ENCODE measurements at places on chromosomes 2 and 18. TPM values are rescaled to one million over a fixed set of nuclear protein-coding genes. Genes with fewer than 3 reads are reported as not detected.

DNA sequence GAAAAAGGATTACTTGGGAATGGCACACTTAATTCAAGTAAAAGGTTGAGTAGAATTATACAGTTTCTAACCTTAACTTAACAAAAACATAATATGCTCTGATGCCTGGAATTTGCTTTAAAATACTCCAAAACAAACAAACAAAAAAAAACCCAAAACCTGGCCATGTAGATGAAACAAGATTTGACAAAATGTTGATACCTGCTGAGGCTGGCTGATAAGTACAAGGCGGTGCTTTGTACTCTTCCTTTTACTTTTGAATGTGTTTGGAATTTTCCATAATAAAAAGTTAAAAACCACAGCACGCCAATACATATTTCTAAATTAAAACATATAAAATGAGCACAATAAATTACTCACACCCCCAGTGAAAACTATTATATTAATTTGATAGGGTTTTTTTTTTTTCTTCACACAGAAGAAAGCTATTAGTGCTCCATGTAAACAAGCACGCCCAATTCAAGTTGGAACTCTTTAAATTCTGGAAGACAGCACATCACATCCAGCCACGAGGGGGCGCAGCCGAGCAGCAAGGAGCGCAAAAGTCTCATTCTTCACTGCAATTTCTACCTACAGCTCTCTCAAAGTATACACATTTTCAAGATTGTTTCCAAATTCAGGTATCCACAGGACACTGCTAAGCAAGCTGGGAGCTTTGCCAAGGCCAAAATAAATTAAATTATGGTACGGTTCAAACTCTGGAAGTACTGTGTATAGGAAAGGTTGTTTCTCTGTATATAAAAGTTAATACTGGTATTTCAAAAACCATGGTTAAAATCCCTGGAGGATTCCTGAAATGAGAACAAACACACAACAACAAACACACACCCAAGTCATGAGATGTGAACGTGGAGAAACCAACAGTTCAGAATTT is 7.5 kb downstream of the SERTAD2 start:
- peak; percentile 14 for ATAC-seq

DNA sequence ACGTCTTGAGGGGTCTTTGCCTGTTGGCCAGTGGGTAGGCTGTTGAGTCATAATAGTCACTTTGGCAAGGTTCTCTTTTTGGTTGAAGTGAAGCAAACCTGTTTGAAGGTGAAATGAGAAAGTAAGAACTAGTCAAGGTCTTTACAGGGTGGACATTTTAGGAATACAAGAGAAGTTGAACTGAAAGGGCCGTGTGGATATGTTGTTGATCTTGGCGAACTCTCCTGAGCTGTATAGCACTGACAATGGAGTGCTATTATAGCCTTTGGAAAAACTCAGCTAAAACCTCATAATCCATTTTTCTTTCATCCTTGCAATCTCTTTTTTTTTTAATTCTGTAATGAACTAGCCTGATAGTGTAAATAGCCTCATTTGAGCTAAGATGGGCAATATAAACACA is 248.1 kb downstream of the MEIS1 start:
- ATAC-seq, result no peak

- peak; percentile 98 for ATAC-seq
Measured at GRCh38 chr2:148509288-148509902, 135.2 kb upstream of the EPC2 start.

DNA sequence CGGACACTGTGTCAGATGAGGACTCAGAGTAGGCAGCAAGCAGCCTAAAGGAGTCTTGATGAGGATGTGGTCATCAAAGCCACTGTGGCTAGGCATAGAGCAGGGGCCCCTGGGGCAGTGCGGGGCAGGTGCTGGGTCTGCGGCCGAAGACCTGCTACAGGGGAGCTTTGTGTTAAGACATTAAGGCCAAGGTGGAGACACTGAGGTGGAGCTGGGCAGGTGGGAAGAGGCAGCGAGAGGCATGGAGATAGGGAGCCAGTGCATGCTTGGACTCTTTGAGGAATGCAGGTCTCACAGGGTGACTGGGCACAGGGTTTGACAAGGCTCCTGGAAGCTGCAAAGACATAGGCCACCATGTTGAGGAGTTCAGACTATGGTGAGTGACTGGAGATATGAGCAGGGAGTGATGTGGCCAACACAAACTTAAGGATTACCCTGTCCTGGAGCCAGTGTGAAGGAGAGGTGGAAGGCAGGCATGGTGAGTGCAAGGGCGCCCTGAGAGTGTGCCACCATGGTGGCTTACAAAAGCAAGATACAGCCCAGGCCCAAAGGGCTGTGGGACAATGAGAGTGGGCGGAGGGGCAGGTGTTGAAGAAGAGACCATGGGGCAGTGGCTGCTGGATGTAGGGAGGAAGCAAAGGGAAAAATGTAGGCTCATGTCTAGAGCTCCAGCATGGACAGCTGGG is 450.9 kb upstream of the HS6ST1 start:
- ATAC-seq, result no peak

The SH3RF3 gene
- 0.68 TPM for total RNA-seq

- no peak for ATAC-seq
Measured at GRCh38 chr2:226410247-226410835, 389.3 kb downstream of the IRS1 start.

The QPCT gene
- total RNA-seq, result 5.9 TPM

DNA sequence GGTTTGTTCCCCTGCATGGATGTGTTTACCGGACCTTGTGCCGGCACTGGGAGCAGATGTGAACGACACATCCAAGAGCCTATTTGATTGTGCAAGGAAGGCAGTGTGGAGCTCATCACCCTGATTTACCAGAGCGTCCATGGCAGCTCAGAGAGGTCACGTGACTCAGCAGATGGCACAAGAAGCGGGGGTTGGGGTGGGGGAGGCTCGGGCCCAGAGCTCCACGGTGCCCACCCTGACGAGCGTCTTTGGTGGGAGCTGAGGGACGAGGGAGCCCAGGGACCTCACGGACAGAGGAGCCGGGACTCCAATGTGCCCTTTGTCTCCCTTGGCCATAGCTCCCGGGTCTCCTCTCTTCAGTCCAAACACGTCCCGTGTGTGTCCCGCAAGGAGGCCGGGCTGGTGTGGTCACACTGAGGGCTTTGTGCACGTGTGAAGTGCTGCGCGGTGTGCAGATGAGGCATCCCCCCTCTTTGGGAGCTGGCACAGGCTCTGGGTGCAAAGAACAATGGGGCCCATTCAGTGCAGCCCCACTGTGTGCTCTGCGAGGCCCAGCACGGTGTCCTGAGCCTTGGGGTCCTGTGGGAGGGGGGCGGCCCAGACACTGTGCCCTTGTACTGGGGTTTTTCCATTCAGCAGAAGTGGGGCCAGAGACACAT is 15.5 kb downstream of the KCNIP3 start:
- ATAC-seq, result no peak

The C2orf80 gene
- not detected for total RNA-seq

DNA sequence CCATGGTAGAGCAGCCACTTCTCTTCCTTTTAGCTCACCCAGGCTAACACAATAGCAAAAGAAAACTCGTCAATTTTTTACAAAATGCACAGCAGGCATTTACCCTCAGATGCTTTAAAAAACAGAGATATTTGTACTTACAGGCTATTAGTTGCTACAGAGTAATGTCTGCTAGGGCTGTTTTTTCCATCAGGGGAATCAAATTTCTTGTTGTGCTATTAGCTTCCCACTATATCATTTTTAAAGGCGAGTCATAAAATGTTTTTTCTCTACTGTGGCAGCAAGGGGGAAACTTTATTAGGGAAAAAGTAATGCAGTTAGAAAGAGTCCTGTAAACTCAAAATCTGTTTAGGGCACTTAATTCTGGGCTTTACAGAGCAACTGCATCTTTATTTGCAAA is 277.9 kb upstream of the THSD7B start:
- ATAC-seq, result no peak

- no peak for ATAC-seq
Measured at GRCh38 chr2:132417430-132418035, 928 bp downstream of the GPR39 start.

GRCh38 chr2:151857650-151858049 is 29.4 kb upstream of the ARL5A start:
- peak; percentile 94 for ATAC-seq

The TEX44 gene
- total RNA-seq, result not detected

The SP140 gene
- 0.96 TPM for total RNA-seq

DNA sequence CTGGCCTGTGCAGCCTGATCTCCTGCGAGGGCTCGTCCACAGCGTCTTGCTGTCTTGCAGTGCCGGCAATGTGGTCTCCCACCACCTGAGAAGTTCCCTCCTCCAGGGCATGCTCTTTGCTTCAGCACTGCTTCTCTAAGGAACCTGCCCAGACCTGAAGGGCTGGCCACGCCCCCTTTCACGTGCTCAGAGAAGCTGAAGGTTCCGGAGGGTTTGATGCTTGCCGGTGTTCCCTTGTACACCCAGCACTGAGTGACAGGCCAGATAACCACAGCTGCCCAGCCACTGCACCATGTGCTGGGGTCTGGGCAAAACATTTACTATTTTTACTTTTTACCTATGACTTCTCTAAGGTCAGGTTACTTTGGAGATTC is 1.7 kb upstream of the POLR2D start:
- ATAC-seq, result peak; percentile 58

GRCh38 chr18:23877371-23877770 is 137.2 kb upstream of the TTC39C start:
- no peak for ATAC-seq

DNA sequence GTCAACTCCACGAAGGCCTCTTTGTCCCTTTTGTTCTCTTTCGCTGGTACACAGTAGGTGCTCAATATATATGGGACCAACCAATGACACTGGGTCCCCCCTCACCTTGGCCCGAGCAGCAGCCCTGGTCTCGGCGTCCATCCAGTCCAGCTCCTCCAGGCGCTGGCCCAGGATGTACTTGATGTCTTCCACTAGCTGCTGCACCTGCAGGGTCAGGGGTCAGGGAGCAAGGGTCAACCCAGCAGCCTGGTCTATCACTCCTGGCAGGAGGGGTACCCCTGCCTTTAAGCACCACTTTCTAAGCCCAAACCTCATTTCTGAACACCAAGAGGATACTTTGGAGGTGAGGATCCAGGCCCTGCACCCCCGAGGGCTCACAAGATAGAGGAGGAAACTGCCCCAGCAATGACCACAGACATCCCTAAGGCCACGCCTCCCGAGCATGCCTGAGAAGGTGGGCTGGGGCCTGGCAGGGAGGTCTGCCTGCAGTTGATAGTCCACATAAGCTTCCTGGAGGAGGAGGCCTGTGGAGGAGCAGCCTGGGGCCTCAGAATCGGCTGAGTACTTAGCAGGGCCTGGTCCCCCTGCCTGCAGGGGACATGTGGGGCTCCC is 4.2 kb downstream of the ECEL1 start:
- ATAC-seq, result no peak

The SMCHD1 gene
- 20.9 TPM for total RNA-seq

GRCh38 chr2:224572338-224572737 is 12.8 kb downstream of the CUL3 start:
- no peak for ATAC-seq

DNA sequence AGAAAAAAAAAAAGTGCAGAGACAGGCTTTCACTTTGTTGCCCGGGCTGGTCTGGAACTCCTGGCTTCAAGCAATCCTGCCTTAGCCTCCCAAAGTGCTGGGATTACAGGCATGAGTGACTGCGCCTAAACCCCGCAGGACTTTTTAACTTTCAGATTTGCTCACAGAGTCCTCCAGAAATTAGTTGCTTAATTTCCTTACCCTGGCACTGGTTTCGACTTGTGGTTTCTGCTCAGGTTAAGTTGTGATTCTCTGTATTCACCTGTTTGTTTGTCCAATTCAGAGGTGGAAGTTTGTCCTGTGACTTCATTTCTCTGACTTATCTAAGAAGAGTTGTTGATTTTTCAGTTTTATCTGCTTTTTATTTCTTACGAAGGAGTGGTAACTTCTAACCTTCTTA is 238.1 kb downstream of the TMEM182 start:
- ATAC-seq, result no peak

GRCh38 chr2:3168230-3168891 is 209.3 kb downstream of the EIPR1 start:
- peak; percentile 5 for ATAC-seq

DNA sequence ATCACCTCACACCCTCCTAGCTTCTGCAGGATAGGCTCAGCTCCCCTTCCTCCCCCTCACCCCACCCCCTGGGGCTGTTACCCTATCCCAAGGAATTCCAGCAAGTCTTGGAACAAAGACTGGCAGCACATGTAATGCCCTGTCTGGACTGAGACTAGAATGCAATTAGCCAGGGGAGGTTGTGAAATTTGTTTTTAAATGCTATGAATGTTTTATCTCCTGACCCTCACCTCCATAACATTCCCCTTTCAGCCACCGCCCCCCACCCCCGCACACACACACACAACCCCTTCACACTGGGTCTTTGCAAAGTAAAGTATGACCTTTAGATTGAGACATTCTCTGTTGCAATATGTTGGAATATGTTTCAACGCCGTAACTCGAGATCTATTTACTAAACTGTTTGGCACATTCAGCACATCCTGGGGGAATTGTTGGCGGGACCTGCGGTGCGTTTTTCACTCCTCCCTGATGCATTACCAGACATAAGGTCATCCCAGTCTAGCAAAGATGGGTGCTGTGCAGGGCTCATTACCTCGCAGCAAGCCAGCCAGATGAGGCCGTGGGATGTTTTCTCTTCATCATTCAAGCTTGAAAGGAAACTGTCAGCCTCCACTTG is 290.7 kb upstream of the SLC14A2 start:
- ATAC-seq, result no peak

DNA sequence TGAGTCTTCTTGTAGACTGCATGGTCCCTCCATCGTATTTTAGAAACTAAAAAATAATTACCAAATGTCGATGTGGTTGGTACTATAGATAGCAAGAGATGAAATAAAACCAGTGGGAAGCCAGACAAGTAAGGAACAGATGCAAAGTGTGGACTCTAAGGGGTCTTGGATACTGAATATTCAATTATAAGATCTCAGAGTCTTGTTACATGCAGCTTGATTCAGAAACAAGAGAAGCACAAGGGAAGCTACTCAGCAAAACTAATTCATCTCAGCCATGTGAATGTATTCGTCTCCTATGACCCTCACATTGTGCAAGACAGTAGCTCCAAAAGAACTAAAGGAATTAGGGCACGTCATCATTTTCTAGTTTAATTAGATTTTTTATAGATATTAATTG is 80.9 kb downstream of the CDH20 start:
- no peak for ATAC-seq

GRCh38 chr2:15243762-15244161 is 317.4 kb downstream of the NBAS start:
- ATAC-seq, result no peak

DNA sequence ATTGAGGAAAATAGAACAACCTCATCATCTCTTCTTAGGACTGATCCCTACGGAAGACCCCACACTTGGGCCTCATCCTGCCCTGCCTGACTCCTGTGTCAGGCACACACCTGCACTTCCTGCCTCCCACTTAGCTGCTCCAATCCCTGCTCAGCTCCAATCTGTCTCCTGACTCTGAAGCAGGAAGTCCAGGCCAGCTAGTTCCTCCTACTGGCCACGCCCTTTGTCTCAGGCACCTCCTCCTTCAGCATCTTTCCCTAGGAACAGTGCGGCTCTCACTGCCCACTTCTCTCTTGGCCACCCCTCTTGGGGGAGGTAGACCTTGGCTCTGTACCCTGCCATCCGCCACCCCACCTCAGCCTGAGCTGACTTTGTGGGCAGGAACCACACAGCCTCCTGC is 135.8 kb downstream of the CELF4 start:
- ATAC-seq, result no peak

Measured in esophagus mucosa (tissue), 1 donor.